Umbilical cord (tissue), 2 donors: ENCODE measurements at places on chromosomes 7 and 10.

DNA sequence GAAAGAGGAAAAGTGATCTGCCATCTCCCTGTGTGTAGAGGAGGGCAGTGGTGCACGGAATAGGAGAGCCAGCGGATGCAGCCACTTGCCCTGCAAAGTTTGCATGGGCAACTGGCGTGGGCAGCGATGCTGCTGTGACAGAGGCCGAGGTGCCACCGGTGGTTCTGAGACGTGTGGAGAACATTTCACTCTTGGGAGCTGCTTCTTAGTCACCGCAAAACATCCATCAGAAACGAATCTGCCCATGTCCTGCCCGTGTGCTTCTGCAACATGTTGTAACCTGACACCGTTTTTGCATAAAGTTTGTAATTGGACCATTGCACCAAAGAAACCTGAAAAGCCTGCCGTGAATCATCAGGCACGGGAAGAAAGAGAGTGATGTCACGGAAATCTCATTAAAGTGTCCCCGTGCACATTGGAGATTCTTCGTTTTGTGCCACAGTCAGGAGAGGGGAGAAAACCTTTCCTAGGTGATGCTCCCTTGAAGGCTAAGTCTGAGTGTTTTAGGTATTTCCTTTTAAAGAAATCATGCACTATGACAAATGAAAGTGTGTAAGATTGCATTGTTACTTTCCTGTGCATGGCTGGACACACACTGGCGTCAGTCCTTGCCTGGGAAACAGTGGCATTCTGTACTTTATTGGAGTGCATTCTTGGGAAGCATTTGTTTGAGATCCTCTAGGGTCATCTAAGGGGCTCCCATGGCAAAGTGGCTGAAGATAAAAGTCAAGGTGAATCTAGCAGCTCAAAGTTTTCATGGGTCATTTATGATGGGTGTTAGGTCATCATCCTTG lies 302.6 kb downstream of the KLF6 start:
- peak; percentile 98 for DNase-seq

DNA sequence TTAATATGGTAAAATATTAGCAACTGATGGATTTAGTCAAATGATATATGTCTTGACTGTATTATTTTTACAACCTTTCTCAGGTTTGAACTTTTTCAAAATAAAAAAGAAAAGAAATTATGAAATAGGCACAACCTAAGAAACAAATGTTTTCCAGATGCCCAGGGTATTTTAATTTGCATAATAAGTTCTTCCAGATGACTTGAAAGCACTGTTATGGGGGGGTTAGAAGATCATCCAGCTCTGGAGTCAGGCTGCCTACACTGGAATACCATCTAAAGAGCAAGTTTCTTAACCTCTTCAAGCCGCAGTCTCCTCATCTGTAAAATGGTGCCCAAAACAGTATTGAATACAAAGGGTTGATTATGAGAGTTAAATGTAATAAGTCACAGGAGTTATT lies 32.1 kb downstream of the CREB3L2 start:
- DNase-seq, result no peak

GRCh38 chr7:18962031-18962430 lies 155.4 kb downstream of the TWIST1 start:
- peak; percentile 61 for DNase-seq

GRCh38 chr10:126169899-126170298 lies 218.4 kb downstream of the ADAM12 start:
- no peak for DNase-seq

- DNase-seq, result no peak
Measured at GRCh38 chr7:36306722-36307121, 82.9 kb upstream of the ANLN start.

GRCh38 chr10:128896963-128897362 lies 570.1 kb upstream of the MGMT start:
- DNase-seq, result peak; percentile 60
